Ascending aorta (tissue), 2 donors: ENCODE measurements at places on chromosomes 1 and 21. TPM values are rescaled to one million over a fixed set of nuclear protein-coding genes. Genes with fewer than 3 reads are reported as not detected.

Gene CLDN19
- total RNA-seq = not detected

Gene RC3H1
- 5.1 TPM for total RNA-seq

Gene GJA9
- total RNA-seq = not detected

Gene HSPB7
- 191 TPM for total RNA-seq

Gene NBPF6
- total RNA-seq = not detected

Gene PRR9
- not detected for total RNA-seq

Gene BMP8A
- total RNA-seq = not detected

Gene LCE1E
- not detected for total RNA-seq

Gene C1orf232
- total RNA-seq = not detected

GRCh38 chr1:59318271-59318860 lies 21.5 kb downstream of the FGGY start:
- peaks cover 9% of the 10 kb centered on the region for H3K4me1 ChIP-seq
- no peak overlapping the region for H3K27ac ChIP-seq
- no peaks in the 10 kb centered on the region for H3K27me3 ChIP-seq
- DNase-seq = no peak
- no peak overlapping the region for H3K4me3 ChIP-seq

- no peaks in the 10 kb centered on the region for H3K4me1 ChIP-seq
- H3K27me3 ChIP-seq = no peaks in the 10 kb centered on the region
- no peak overlapping the region for H3K27ac ChIP-seq
Observed at GRCh38 chr1:9809100-9809510, 14.7 kb downstream of the CLSTN1 start.

- no peaks in the 10 kb centered on the region for H3K27me3 ChIP-seq
- H3K27ac ChIP-seq = no peak overlapping the region
- no peak for DNase-seq
- H3K4me1 ChIP-seq = peaks cover 12% of the 10 kb centered on the region
- H3K4me3 ChIP-seq = no peak overlapping the region
- peaks cover 64% of the 10 kb centered on the region for H3K36me3 ChIP-seq
Observed at GRCh38 chr1:35448344-35448801, 108.8 kb downstream of the KIAA0319L start.

DNA sequence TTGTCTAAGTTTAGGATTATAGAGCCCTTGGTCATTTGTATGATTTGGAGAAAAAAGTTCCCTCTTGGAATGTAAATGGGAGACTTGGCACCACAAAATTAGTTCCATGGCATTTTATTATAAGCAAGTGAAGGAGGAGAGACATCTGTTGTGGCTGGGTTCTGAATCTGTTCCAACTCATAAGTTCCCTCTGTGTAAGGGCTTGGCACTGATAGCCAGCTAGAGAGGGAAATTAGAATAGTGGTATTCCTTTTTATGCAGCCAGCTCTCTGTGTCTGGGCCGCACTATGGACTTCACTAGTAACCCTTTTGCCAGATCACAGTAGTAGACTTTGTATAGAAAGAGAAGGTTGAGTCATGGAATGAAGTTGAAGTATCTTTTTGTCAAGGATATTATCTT lies 31.1 kb downstream of the GNAI3 start:
- H3K27ac ChIP-seq = peak overlapping the region; percentile 79
- no peak overlapping the region for H3K4me3 ChIP-seq
- peaks cover 3% of the 10 kb centered on the region for H3K4me1 ChIP-seq
- no peaks in the 10 kb centered on the region for H3K27me3 ChIP-seq

DNA sequence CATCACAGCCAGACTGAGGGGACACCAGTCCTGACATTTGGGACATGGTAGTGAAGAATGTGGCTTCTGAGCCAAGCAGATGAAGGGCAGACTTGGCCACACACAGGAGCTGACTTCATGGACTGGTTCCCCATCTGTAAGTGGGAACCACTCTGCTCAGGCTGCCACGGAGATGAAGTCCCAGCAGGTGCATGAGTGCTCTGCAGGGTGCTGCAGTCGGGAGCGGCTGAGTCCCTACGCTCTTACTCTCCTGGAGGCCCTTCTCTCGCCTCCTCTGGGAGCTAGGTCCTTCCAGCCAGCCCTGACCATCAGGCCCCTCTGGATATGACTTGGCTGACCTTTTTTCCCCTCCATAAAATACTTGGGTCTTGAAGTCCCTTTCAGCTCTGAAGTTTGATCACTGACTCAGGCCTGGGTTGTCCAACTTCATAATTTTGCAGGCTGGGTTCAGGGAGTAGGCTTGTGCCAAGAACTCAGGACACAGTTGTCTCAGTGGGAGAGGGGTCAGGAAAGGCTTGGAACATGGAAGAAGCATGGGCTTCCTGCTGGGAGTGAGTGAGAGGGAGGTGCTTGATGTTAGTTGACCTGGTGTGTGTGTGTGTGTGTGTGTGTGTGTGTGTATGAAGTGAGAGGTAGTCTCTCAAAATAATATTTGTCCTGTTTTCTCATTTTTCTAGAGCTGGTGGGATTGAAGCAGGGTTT lies 21.0 kb upstream of the EPS8L3 start:
- H3K4me1 ChIP-seq = peaks cover 39% of the 10 kb centered on the region
- H3K4me3 ChIP-seq = no peak overlapping the region
- no peak for DNase-seq
- H3K36me3 ChIP-seq = no peaks in the 10 kb centered on the region
- H3K27me3 ChIP-seq = no peaks in the 10 kb centered on the region

DNA sequence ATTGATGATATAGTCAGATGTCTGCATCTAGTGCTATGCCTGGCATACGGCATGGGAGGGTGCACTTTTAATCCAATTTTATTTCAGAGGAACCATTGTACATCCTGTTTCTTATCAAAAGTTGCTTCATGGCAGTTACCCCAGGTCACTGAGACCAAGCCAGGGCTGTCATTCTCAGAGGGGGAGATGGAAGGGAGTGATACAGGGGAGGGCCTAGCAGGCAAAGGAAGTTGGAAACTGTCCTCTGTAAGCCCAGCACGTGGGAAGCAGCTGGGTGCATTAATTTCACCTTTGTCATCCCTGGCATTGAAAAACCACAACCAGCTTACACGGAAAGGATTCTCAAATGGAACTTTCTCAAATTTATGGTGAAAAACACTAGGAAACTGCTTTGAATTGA lies 458.7 kb upstream of the ADAMTS5 start:
- peak overlapping the region; percentile 6 for H3K27ac ChIP-seq
- no peak overlapping the region for H3K4me3 ChIP-seq
- no peaks in the 10 kb centered on the region for H3K27me3 ChIP-seq
- no peak for DNase-seq

GRCh38 chr21:33362044-33362555 lies 37.3 kb downstream of the IFNAR1 start:
- no peak overlapping the region for H3K27ac ChIP-seq
- no peaks in the 10 kb centered on the region for H3K27me3 ChIP-seq
- DNase-seq = no peak
- H3K4me1 ChIP-seq = peaks cover 10% of the 10 kb centered on the region
- H3K36me3 ChIP-seq = no peaks in the 10 kb centered on the region

DNA sequence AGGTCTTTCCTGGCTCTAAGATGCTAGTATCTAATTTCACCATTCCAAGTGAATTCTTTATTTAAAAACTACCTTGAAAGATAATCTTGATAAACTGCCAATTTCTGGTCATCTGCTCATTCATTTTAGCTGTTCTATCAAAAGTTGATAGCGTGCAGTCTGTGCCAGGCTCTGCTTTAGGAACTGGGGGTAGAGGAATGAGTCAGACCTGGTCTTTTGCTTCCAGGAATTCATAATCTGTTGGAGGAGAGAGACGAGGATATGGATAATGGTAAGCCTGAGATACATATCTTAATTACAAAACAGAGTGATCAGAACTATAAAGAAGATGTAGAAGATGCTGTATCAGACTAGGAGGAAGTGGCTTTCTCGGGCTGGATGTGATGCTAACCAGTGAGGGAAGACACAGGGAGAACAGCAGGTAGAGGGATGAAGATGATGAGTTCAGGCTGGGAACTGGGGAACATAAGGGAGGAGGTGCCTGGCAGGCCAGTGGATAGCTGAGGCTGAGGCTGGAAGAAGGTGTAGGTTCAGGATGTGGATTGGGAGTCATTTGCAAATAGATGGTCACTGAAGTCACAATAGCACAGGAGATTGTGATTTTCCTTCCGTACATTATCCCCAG lies 12.3 kb upstream of the PHC2 start:
- H3K4me3 ChIP-seq = no peak overlapping the region
- H3K27ac ChIP-seq = no peak overlapping the region
- H3K4me1 ChIP-seq = no peaks in the 10 kb centered on the region
- DNase-seq = no peak

GRCh38 chr1:178953034-178953433 lies 72.7 kb upstream of the FAM20B start:
- no peaks in the 10 kb centered on the region for H3K36me3 ChIP-seq
- peak overlapping the region; percentile 26 for H3K27ac ChIP-seq
- no peaks in the 10 kb centered on the region for H3K4me1 ChIP-seq

DNA sequence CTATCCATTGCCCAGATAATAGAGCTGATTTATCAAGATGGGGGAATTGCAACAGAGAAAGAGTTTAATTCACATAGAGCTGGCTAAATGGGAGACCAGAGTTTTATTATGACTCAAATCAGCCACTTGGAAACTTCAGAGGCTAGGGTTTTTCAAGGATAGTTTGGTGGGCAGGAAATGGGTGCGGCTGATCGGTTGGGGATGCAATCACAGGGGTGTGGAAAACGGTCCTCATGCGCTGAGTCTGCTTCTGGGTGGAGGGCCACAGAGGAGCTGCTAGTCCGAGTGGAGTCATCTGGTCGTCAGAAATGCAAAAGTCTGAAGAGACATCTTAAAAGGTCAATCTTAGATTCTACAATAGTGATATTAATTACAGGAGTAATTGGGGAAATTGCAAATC lies 32.0 kb upstream of the FAM89A start:
- H3K4me1 ChIP-seq = no peaks in the 10 kb centered on the region
- no peak for DNase-seq
- no peaks in the 10 kb centered on the region for H3K36me3 ChIP-seq
- H3K27me3 ChIP-seq = no peaks in the 10 kb centered on the region
- H3K27ac ChIP-seq = no peak overlapping the region
- H3K4me3 ChIP-seq = no peak overlapping the region

- DNase-seq = no peak
- no peaks in the 10 kb centered on the region for H3K36me3 ChIP-seq
- H3K27me3 ChIP-seq = no peaks in the 10 kb centered on the region
- H3K27ac ChIP-seq = peak overlapping the region; percentile 48
- H3K4me1 ChIP-seq = no peaks in the 10 kb centered on the region
Observed at GRCh38 chr1:59316497-59317128, 19.7 kb downstream of the FGGY start.

- DNase-seq = no peak
- no peaks in the 10 kb centered on the region for H3K27me3 ChIP-seq
- H3K4me1 ChIP-seq = no peaks in the 10 kb centered on the region
- H3K4me3 ChIP-seq = no peak overlapping the region
- no peaks in the 10 kb centered on the region for H3K36me3 ChIP-seq
Observed at GRCh38 chr1:245475126-245475525, 320.3 kb downstream of the KIF26B start.

DNA sequence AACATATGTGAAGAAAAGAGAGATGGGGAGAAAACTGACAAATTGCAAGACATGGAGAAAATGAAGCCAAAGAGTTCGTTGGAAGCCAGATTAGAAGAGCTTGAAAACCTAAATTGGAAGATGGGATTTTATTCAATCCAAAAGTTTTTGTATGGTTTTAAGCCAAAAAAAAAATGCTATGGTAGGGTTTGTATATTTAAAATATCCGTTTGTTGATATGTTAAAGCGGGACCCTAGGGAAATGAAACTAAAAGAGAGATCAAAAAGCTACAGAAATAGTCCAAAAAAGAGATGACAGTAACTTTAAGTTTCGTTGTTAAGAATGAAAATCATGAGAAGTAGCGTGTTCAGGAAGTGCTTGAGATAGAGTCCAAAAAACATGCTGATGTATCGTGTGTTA lies 617.7 kb upstream of the ADGRL2 start:
- H3K27ac ChIP-seq = no peak overlapping the region
- no peak overlapping the region for H3K4me3 ChIP-seq
- no peaks in the 10 kb centered on the region for H3K4me1 ChIP-seq
- H3K27me3 ChIP-seq = no peaks in the 10 kb centered on the region
- H3K36me3 ChIP-seq = no peaks in the 10 kb centered on the region
- no peak for DNase-seq

GRCh38 chr1:196393742-196394141 lies 214.5 kb downstream of the KCNT2 start:
- no peaks in the 10 kb centered on the region for H3K36me3 ChIP-seq
- no peak overlapping the region for H3K27ac ChIP-seq
- no peak overlapping the region for H3K4me3 ChIP-seq
- H3K27me3 ChIP-seq = no peaks in the 10 kb centered on the region
- H3K4me1 ChIP-seq = no peaks in the 10 kb centered on the region
- DNase-seq = no peak
